ENCODE measurements at places on chromosomes 7 and 10.

DNA sequence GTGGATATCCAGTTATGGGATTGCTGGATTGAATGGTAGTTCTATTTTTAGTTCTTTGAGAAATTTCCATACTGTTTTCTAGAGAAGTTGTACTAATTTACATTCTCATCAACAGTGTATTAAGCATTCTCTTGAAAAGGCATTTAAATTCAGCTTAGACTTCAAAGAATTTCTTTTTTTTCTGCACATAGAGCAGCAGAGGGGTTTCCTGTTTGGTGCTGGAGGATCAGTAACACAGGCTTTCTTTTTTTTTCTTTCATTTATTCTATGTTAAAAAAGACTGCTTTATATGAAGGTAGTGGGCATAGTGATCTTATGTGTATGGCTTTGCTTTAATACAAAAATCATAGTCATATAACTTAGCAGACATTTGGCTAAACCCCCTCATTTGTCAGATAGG, 47.6 kb upstream of the TARP start:
- DNase-seq: no peak

- DNase-seq: no peak
Observed at GRCh38 chr10:6607182-6607581, 27.1 kb upstream of the PRKCQ start.

DNA sequence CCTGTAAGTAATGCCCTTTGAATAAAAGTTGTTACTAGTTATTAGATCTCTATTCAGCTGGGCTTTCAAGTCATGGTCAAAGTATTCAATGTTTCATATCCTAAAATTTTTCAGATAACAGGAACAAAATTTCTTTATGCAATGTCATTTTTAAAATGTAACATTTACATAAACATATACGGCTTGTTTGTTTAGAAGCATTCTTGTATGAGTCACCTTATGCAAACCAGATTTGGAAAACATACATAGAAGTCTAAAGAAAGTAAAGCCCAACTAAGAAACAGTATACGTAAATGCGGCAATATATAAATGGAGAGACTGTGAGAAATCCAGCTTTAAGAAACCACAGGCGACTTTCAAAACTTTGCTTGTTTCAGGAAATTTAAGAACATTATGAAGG, 10.5 kb downstream of the TMEM168 start:
- DNase-seq: no peak

DNA sequence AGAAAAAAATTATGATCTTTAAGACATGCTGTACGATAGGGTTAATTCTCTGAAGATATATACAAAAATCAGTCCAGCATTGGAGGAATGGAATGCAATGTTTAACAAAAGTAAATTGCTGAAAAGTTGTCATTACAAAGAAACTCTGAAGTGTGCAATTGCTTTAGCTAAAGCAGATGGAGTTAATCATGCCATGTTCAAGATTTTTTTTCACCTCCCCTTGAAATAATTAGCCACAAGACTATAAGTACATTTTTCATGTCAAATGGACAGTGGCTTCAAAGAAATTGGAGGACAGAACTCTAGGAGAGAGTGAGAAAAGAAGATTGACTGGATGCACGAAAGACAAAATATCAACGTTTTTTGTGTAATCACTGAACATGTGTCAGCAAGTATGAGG, 63.1 kb upstream of the MEOX2 start:
- DNase-seq: no peak

DNA sequence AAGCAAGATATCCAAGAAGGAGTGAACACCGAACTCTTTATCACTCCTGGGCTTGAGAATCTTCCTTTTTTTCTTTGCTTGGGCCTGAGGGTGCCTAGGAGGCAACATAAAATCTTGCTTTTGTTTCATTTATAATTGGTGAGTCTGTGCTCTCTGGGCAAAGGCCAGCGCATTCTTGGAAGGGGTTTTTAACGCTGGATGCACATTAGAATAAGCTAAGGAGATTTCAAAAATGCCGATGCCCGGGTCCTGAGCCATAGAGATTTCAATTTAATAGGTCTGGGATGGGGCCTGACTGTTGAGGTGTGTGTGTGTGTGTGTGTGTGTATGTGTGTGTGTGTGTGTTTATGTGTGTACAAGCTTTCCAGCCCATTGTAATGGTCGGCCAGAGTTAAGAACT, 62.0 kb upstream of the SORCS3 start:
- DNase-seq: no peak

DNA sequence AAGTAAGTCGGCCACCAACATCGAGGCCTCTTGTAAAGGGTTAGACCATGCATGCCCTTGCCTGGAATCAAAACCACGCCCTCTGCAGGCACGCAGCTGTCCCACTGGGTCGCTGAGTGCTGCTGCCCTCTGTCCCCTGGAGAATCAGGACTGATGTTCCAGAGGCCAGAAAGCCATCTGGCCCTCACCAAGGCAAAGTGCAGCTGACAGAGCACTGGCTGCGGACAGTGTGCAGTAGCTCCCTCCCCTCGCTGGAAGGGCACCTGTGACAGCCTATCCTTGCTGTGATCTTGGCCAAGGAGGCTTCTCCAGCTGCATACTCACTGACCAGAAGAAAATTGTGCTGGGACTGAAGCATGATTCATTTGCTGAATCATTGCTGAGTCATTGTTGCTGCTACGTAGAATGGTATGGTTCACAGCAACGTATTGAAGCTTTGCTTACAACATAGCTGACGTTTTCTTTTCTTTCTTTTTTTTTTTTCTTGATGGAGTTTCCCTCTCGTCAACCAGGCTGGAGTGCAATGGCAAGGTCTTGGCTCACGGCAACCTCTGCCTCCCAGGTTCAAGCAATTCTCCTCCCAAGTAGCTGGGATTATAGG, 30.4 kb downstream of the DDC start:
- peak; percentile 94 for DNase-seq

- no peak for DNase-seq
Observed at GRCh38 chr10:2913474-2913873, 153.9 kb upstream of the PFKP start.

DNA sequence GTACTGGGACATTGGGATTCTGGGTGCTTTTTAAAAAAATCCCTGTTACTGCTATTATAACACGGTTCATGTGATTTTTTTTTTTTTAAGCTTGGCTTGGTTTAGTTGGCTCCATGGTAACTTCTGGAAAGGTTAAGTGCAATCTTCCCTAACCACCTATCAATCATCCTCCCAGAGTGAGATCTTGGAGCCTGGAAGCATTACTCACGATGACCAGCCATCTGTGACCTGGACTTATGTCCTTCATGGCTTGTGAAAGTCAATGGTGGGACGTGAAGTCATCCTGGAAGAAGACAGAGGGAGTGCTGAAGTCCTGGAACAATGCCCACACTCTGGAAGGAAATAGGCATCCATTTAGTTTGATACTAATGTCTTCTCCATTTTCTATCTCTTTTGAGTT, 135.5 kb upstream of the FRMD4A start:
- DNase-seq: peak; percentile 77

- DNase-seq: no peak
Observed at GRCh38 chr10:101235766-101236165, 6.5 kb upstream of the LBX1 start.

GRCh38 chr10:47289921-47290320, 10.1 kb upstream of the GDF10 start:
- no peak for DNase-seq

- DNase-seq: no peak
Observed at GRCh38 chr10:130636313-130636930, 500.2 kb downstream of the GLRX3 start.

DNA sequence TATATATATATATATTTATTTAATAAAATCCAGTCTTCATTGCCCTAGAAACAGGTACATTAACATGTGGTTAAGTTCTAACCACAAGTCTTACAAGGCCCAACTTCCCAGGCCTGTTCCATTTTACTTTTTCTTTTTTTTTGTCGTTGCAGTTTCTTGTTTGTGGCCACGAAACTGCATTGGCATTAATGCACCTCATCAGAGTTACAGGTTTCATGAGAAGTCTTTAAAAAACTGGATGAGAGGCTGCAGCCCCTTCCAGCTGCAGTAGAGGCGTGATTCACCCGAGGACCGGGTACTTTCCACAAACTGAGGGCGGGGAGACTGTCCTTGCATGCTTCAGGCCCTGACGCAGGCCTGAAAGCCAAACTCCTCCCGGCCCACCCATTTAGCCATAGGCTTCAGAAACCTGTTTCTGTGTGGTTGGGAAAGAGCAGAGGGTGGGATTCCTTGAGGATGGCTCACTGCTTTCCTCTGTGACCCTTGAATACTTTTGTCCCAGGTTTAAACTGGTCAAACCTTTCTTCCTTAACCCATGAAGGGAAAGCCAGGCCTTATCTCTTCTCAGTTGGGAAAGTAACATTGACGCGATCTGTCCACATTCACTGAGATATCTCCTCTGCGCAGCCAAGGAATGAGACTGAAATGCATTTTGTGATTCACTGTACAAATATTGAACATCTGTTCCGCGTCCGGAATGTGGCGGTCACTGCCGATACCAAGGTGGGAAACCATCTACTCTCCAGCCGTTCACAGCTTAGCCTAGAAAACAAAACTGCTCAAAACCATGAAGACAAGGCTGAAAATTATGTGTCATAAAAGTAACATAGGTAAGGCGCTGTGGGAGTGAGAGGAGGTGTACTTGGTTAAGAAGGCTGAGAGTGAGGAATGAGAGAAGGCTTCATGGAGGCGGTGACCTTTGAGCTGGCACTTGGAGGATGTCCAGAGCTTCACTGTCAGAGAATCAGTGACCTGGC, 311.7 kb downstream of the GATA3 start:
- peak; percentile 99 for DNase-seq

DNA sequence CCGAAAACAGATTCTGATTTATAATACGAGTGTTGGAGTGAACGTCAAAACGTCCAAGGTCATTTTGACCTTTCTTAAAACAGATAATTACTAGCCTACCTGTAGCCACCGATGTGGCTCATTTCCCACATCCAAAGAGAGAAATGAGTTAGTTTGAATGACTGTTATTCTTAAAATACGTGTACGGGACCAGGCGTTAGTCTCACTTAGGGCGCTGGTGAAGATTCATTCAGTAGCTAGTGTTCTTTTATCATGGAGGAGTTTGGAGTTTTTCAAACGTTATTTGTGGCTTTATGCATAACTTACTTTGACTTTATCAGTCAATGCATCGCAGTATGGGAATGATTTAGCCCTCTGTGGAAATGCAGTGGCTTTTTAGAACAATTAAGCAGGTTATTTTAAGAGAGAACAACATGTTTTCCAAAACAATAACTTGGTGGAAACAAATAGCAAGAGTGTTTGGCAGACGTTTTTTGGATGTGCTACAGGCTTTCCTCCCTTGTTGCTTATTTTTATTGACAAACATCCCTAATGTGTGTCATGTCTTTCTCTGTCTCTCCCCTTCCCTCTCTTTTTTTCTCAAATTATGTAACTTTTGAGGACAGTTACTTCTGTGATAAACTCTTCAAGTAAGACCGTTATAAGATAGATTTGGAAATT, 1.6 kb downstream of the BICC1 start:
- DNase-seq: no peak

GRCh38 chr7:55075464-55076021, 56.7 kb downstream of the EGFR start:
- no peak for DNase-seq

DNA sequence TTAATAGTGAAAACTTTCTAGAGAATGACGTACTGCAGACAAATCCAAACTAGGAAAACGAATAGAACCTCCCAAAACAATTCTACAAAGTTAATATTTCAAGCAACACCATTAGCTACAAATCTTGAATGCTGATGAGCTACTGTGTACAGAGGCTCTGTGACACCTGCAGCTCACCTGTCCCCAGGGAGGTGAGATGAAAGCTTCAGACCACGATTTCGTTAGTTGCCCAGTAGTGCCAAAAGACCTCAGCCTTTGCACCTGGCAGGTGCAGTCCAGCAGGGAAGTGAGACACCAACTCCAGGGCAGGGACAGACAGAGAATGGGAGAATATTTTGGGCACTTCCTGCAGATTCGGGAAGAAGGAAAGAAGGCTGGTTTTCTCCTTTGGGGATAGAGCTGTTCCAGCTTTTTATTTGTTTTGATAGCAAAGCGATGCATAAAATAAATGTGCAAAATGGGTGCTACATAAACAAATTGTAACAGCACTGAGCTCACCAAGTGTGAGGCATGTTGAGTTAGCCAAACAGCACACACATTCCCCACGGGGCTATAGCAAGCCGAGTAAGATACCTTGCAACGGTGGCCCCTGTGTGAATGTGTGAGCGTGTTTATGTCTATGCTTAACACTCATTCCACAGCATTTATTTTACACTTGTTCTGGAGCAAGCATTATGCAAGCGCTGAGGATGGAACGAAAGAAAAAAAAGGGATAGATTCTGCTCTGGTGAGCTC, 1024.8 kb upstream of the AUTS2 start:
- no peak for DNase-seq

DNA sequence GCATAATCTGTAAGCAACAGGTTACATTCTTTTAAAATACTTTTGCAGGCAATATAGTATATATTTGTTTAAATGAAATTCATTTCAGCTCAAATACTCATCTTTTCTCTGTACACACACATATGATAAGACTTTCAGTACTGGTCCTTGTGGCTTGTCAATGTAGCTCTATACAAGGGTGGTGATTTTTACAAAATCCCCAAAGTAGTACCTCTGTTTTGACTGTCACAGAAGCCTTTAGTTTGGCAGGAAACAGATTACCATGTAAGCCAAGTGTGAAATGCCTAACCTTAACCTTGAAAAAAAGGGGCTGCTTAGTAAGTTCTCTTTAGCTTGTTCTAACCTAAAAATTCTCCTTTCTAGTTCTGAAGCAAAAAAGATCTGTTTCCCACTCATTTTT, 87.9 kb downstream of the KCND2 start:
- no peak for DNase-seq

DNA sequence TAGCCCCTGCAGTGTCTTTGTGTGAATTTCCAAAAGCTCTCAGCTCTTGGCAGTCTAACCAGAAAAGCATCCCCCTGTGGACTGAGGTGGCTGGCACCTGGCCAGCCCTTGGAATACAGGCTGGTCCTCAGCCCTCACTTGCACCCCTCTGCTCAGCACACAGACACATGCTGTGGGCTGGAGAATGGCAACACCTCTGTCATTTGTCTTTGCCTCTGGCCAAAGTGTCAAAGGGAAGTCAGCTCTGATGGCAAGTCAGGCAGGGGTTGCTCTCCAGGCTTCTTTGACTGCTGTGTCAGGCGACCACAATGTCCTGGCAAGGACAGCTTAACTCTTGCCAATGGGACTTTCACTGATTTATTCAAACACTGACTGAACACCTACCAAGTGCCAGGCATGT, 724.8 kb downstream of the INHBA start:
- no peak for DNase-seq

DNA sequence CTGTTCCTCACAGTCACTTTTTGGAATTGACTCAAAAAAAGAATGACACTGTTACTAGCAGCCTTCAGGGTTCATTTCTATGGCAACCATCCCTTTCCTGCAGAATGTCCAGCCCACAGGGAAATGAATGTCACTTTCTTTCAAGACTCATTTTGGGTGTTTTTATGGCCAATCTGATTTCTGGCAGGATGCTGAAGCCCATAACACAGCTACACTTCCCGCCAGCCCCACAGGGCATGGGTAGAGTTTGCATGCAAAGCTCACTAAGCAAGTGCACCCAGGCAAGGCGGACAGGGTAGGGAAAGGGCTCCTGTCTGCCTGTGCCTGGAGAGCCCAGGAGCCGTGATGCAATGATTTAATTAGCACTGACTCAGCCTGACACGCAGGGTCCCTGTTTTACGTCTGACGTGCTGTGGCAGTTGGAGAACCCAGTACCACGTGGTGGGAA, 26.1 kb upstream of the GPAM start:
- DNase-seq: no peak

Measured in NCI-H226 (cell line).